ENCODE measurements at places on chromosomes 16 and 17.

- no peak for DNase-seq
Measured at GRCh38 chr16:53896722-53897121, 192.8 kb downstream of the FTO start.

DNA sequence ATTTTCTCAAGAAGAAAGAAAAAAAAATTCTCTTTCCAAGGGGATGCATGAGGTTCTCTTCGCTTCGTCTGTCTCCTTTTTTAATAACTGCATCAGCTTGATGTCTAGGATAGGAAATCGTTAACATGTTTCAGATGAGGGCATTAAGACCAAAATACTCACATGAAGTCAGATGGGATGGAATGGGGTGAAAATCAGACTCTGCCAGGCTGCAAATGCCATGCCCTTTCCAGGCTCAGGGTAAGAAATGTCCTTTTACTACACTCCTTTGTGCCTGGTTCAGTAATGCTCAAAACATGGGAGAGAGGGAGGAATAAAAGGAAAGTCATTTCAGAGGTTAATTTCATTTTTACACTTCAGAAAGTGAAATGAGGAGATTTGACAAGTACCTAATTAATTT lies 21.7 kb upstream of the ERCC4 start:
- DNase-seq = no peak

- DNase-seq = no peak
Measured at GRCh38 chr17:58306131-58306951, 22.3 kb downstream of the TSPOAP1 start.

DNA sequence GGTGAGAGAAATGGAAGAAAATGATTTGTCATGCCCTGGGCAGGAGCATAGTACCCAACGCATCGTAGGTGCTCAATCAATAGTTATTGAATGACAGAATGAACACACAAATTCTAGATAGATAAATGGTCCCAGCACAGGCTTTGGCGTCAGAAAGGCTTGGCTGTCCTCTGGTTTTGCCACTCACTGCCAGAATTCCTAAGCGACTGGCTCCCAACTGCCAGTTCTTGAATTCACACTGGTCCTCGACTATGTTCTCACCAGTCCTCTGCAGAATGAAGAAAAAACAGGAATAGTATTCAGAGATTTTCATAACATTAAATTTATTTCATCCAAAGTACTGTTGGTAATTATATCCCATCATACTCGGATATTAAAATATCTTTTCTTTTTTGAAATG lies 163.1 kb upstream of the NOL11 start:
- DNase-seq = no peak

- DNase-seq = no peak
Measured at GRCh38 chr17:54974759-54975158, 6.2 kb downstream of the STXBP4 start.

DNA sequence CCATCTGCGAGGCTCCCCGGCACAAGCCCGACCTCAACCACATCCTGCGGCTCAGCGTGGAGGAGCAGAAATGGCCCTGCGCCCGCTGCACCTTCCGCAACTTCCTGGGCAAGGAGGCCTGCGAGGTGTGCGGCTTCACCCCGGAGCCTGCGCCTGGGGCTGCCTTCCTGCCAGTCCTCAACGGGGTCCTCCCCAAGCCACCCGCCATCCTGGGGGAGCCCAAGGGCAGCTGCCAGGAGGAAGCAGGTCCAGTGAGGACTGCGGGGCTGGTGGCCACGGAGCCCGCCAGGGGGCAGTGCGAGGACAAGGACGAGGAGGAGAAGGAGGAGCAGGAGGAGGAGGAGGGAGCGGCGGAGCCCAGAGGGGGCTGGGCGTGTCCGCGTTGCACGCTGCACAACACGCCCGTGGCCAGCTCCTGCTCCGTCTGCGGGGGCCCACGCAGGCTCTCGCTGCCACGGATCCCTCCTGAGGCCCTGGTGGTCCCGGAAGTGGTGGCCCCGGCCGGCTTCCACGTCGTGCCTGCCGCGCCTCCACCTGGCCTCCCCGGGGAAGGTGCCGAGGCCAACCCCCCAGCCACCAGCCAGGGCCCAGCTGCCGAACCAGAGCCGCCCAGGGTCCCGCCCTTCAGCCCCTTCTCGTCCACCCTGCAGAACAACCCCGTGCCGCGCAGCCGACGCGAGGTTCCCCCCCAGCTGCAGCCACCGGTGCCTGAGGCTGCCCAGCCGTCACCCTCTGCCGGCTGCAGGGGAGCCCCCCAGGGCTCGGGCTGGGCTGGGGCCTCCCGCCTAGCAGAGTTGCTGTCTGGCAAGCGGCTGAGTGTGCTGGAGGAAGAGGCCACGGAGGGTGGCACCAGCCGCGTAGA lies 13.1 kb upstream of the PRR35 start:
- no peak for DNase-seq

GRCh38 chr17:37299257-37299980 lies 76.4 kb upstream of the C17orf78 start:
- DNase-seq = no peak

GRCh38 chr16:14284371-14284770 lies 213.3 kb downstream of the MRTFB start:
- no peak for DNase-seq

- DNase-seq = no peak
Measured at GRCh38 chr17:11005940-11006339, 168.1 kb upstream of the PIRT start.

GRCh38 chr17:82240506-82241182 lies 11.8 kb downstream of the SLC16A3 start:
- DNase-seq = no peak

DNA sequence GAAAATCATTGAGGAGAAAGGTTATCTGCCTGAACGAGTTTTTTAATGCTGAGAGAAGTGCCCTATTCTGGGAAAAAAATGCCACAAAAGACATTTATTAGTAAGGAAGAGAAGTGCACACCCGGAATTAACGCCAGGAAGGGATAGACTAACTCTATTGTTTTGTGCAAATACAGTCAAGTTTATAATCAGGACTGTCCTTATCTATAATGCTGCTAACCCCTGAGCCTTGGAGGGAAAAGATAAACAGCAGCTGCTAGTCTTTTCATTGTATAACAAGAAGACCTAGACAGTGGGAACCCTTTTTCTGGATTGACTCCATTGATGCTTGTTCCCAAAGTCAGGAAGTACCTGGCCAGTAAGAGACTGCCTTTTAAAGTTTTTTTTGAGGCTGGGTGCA lies 26.5 kb downstream of the BCAS3 start:
- DNase-seq = no peak

DNA sequence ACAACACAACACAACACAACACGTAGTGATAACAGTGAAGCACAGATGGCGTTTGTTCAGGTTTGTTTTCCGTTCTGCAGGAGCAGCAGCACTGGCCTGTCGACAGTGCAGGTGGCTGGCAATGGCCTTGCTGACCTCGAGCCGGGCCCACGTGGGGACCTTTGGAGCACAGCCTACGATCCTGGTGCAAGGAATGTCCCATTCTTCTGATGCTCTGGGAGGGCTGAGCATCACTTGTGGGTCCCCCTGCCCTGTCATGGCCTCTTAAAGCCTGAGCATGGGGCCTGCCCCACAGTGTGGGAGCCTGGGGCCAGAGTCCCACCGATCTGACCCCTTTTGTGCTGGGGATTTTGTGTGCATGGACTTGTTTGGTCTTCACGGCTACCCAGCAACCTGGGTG lies 6.8 kb downstream of the MAP2K3 start:
- no peak for DNase-seq

DNA sequence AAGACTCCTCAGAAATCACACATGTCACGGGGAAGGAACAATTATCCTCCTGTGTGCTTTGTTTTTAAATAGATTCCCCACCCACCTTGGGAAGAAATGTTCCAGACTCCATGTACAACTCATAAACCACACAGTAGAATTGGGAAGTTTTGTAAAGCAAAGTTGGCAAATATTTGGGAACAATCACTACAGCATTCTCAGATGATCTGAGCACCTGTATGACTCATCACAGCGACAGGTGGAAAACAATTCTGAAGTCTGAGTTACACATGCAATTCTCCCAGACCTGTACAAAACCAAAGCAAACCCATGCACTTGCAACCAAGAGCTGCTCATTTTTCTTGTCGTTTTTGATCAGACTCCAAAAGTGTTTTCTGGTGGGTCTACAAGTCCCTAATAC lies 14.4 kb upstream of the MYLK3 start:
- no peak for DNase-seq

DNA sequence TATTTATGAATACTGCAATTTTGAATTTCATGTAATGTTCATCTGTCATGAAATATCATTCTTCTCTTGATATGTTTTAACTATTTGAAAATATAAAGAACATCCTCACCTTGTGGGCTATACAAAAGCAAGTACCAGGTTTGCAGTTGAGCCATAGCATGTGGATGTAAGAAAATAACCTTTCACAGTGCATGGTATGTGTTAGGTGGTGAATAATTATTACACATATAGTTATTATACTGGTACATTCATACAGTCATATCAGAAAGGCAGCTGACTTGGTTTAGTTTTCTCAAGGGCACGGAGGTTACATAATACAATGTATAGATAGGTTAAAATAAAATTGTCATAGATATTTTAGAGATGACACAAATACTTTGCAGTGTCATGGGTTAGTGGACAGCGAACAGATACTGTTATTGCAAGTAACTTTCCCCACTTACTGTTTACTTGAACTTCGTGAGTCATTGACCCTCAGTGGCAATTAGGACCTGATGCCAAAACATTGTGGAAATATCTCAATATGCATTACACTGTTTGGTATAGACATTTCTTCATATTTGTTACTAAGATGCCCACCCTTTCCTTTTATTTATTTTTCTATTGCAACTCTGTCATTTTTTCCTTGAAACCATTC lies 445.4 kb upstream of the GOT2 start:
- DNase-seq = no peak

GRCh38 chr17:16568541-16569357 lies at the start of gene ZNF287:
ZNF287 (minus strand) TSS chr17:16569204; CDS start chr17:16567731, 1,473 bp downstream.
- DNase-seq = peak; percentile 95

DNA sequence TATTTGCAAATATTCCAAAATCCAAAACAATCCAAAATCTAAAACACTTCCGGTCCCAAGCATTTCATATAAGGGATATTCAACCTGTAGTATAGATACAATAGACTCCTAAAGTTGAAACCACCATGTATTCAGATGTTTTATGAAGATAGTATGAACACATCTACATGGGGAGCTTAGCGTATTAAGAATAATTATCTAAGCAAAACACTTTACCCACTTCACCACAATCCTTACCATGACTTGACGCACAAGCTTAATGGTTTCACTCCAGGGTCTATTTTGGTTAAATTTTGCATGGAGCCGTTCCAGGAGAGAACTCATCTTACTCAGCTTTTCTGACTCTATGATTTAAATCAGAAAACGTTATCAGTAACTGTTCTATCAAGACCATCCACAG lies 3.5 kb downstream of the MED1 start:
- no peak for DNase-seq

DNA sequence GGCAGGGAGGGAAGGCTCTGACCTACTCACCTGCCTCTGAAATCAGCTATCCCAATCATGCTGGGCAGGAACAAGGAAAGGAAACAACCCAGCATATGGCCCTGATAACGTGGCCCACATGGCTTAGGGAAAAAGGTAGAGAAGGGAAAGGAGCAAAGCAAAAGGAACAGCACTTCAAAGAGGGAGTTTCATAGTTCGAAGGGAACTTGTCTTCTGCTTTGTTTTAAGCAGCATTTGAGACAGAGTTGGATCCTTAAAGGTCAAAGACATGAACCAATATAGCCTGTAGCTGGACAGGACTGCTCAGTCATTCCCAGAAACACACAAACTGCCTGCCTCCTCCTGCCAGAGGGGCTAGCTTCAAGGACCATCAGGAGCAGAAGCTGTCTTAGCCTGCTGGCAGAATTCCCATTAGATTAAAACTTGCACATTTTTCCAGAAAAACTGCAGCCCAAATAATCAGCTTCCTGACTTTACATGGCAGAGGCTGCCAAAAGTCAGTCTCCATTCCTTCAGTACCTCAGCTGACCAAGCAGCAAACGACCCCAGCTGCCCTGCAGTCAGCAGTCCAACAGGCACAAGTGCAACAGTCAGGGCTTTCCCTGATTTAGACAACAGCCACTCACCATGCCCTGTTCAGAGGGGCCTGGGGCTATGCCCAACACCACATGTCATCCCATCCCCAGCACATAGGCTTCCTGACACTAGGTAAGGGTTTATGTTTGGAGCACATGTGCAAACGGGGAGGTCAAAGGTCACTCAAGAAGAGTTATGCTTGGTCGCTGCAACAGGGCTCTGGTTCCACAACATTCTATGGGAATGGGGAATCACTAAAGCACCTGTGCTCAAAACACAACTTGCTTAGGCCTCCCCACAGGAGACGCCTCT lies 32.5 kb downstream of the RANBP10 start:
- no peak for DNase-seq

DNA sequence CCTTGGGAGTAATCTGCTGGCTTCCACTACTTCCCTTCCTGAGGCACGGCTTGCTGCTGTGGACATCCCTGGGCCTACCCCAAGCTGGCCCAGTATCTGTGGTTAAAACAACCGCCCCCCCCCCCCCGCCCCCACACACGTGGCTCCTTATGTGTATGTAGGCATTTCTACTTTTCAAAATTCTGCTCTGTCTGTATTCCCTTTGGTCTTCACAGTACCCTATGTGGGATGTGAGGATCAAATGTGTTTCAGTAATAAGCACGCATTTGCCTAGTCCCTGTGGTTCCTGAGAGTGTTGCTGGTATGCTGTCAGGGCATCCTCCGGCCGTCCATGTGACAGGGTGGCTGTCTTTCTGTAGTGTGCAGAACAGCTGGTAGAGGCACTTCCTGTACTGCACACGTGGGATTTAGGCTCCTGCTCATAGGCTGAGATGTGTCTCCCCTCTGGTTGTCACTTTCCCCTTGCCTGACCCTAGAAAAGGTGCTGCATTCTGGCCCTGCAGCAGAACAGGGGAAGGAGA lies 2.2 kb downstream of the NT5M start:
- no peak for DNase-seq

- DNase-seq = no peak
Measured at GRCh38 chr16:74778646-74779045, 4.0 kb upstream of the FA2H start.

DNA sequence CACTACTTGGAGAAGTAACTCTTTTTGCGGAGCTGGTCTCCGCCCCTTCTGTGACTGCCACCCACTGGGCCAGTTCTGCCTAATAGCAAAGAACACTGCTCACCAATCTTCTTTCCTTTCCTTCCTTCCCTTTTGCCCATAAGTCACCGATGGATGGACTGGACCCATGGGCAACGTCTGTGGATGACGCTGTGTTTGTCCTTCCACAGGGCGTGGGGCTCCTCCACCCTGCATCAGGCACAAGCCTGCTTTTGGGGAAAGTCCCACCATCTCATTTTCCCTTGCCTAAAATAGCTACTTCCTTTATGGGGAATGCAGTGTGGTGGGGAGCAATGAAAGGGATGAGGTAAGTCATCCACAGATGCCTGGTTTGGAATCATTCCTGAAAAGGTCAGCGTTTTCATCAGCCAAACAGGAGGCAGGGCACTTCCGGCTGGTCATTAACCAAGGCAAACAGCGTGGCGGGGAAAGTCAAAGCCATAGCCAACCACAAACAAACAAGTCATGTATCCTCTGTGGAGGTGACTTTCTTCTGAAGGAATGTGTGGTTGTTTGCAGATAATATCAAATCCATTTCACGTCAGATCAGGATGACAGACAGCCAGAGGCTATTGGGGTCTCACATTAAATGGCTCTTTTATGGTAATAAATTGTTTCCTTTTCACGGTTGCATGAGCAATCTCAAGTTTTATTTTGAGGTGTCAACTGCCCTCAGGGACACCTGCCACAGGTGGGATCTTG lies 30.7 kb upstream of the MED9 start:
- DNase-seq = peak; percentile 90

GRCh38 chr17:56815711-56816110 lies 18.0 kb downstream of the C17orf67 start:
- no peak for DNase-seq

Measured in urothelium cell line (cell line).